ENCODE measurements at places on chromosomes 6 and 20.

- DNase-seq, result no peak
Measured at GRCh38 chr6:18211338-18211737, 53.0 kb downstream of the DEK start.

DNA sequence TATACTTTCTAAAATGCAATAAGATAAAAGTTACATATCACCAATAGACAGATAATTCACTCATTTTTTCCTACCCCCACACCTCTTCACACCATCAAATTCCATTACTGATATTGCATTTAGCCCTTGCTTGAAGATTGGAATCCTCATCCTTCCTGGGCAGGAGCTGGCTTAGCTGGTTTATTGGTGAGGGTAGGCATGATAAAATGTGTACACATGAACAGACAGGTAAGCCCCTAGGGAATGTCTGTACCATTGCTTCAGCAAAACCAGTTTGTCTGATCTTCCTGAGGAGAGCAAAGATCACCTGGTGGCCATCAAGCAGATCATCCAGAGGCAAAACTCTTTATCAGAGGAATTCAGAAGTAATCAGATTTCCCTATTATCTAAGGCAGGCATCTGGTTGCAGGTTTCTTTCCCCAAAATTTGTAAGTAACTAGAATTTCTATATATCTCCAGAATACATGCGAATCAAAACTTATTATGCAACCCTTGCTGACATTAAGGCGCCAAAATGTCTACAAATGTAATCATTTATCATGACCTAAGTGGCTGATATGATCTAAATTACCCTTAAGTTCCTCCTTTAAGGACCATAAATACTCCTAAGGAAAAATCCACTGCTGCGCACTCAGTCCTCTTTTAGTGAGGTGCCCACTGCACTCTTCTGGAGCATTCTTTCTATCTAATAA, 6.6 kb upstream of the FABP7 start:
- DNase-seq, result no peak

DNA sequence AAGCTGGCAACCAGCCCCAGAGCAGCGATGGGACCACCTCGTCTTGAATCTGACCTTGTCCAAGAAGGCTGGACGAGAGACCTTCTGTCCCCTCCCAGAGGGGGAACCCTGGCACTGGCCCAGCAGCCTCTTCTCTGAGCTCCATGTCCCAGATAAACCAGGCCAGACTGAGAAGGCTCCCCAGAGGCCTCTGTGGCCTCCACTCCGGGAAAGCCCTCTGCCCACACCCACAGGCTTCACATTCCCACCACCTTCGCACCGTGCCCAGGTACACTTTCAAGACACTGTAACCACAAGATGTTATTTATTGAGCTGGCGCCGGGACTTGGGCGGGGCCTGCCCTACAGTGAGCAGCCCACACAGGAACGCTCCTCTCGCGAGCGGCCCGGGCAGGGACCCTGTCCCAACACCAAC, 33.2 kb downstream of the ADA start:
- DNase-seq, result no peak

DNA sequence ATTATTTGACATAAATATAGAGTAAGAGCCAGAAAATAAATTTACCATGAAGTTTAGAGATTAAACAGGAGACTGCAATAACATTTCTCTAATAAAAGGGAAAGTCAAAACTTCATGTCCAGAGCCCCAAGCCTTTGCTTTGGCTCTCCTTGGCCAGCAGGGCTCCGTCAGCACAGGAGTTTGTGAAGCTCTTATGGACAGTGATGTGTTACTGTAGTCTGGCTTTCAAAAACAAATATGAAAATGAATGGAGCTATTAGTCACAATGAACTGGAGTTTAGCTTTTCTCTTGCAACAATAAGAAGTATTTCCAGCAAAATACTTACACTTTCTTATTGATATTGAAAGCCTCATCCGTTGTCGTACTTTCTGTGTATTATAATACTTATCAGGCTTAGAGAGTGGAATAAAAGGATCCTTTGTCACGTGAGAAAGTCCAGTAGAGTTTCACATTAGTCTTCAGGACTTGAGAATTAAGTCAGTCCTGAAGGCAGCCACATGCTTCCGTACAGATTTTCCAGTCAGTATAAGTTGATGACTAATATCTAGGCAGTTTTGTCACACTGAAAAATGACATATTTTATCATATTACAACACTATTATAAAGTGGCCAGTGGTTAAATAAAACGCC, 117.0 kb upstream of the PRL start:
- DNase-seq, result no peak

- no peak for DNase-seq
Measured at GRCh38 chr6:137652961-137653705, 158.9 kb upstream of the OLIG3 start.

GRCh38 chr6:30044630-30045029, 16.4 kb upstream of the POLR1H start:
- DNase-seq, result no peak

- DNase-seq, result no peak
Measured at GRCh38 chr6:57216235-57217101, 5.6 kb downstream of the RAB23 start.

DNA sequence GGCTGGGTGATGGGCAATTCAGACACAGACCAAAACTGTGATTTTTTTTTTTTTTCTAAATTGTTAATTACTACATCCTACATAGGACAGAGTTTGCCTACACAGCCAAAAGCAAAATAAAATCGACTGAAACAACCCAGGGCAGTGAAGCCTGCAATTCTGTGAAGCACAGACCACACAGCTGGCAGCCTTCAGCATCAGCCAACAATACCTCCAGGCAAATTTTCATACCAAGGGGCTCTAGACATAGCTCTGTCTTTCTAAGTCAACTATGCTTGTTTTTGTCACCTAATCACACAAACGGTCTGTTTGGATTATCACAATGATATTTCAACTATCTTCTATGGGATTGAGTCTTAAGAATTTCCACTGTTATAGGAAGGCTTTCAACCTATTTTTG, 17.6 kb downstream of the RMND1 start:
- DNase-seq, result no peak

DNA sequence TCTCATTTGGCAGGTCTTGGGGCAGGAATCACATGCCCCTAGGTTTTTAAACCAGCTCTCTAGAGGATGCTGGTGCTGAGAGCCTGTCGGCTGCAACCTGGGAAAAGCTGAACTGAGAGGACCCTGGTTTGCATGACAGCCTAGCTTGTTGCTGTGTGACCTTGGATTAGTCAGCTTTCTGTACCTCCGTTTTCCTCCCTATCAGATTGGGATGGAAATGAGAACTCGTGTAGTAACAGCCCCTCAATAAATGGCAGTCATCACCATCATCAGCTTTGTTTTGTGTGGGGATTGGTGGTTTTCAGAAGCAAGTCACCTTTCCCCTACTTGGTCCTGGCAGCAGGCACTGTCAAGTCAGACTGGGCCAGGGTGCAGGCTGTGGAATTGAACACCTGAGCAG, 75.2 kb upstream of the MYL9 start:
- DNase-seq, result no peak

DNA sequence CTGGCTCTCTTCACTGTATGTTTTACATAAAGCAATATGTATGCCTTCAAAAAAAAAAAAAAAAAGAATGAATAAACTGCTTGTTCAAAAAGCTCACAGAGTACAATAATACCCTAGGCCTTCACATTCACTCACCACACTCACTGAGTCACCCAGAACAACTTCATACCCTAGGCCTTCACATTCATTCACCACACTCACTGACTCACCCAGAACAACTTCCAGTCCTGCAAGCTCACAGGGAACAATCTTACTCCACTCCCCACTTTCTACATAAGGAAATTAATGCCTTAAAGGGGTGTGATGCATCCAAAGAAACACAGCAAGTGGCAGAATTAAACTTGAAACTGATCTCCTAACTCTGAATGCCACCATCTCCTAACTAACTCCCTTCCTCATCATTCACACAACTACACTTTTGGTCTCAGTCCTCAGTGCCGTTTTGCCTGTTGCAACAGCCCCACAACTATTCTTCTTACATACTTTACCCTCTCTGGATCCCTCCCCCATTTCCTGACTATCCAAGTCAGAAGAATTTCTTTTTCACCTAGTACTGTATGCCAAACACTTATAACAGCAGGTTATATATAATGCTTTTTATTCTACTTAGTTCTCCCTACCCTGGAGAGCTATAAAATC, 34.2 kb downstream of the NHSL1 start:
- no peak for DNase-seq

DNA sequence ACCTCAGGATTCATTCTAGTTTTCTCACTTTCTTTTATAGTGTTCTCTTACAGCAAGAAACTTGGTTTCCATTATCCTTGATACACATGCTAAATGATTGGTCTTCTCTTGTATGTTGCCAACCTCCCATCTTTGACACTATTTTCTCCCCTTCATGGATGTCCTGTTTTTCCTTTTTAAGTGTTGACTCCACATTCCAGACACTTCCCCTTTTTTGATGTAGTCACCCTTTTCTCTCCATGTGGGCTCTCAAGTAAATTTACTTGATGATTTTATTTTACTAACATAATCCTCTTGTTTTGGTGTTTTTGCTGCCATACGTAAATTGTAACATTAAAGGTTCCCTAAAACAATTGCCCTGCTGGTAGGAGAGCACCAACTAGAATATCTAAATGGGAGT, 148.1 kb downstream of the ZFAND3 start:
- DNase-seq, result no peak

DNA sequence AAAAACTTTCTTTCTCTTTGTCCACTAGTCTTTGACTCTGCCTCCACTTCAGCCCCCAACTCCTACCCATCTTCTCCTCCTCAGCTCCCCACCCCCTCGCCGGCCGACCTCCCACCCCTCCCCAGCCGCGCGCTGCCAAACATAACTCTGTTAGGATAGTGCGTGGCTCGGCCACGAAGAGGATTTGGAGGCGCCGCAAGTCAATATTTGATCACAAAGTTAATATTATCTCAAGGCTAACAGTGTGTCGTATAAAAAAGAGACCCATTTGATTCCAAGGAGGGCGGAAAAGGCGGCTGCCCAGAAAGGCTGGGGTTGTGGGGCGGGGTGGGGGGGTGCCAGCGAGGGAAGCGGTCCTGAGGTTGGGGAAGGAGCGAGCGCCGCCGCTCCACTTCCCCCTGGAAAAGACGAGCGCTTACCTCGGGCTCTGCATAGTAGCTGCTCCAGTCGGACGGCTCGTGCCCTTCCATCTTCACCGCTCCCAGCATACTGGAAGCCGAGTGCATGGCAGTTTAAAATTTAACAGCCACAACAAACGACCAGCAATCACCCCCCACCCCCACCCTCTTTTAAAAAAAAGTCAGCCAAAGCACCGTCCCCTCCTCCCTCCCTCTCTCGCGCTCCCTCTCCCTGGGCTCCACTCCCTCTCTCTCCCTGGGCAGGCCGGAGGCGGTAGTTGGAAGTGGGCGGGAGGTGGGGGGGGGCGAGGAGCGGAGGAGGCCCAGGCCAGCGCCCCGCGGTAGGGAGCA, 425 bp downstream of the FOXA2 start:
- peak; percentile 81 for DNase-seq

DNA sequence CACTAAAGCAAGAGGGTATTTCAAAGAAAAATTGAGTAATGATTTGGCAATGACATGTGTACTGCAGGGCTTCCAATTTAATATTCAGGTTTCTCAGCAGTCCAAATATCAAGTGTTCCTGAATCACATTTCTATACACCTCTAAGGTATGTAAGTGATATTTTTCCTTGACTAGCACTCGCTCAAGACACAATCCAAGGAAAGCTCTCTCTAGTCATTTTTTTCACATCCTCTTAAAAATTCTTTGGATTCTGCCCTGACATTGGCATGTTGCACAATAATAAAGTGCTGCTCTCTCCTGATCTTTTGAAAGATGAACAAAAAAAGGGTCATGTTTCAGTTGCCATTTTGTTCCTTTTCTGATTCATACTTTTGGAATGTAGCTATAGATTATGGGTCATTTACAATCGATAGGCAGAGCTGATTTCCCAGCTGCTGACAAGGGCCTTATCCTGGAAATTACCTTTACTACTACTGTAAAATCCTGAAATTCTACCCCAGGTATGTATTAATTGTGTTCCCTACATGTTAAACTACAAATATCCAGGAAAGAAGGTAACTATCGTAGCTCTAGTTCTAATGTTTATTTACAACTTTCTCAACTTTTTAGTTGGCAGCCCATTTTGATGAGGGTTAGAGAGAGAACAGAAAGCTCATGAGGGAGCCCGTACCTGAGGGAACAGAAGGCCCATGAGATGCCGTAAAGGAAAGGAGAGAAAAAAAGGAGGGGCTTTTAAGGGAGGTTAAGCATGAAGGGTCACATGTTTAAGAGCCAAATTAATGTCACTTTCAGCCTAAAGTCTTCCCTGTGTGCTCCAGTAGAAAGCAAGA, 22.2 kb upstream of the ADGRG6 start:
- no peak for DNase-seq

DNA sequence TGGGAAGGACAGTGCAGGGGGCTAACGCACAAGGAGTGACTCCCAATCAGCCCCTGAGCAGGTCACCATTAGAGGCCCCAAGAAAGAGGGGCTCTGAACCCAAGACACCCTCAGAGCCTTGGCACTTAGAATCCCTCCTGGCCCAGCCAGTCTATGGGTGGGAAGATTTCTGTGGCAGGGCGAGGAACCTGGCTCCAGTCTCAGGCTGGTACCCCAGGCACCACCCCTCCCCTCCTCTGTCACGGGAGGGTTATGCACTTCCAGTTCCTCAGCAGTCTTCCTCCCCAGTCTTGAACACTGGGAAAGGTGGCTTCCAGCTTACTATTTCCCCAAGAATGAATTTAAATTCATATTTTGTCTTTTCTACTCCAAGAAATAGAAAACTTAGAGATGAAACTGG, 27.6 kb upstream of the SSTR4 start:
- no peak for DNase-seq

DNA sequence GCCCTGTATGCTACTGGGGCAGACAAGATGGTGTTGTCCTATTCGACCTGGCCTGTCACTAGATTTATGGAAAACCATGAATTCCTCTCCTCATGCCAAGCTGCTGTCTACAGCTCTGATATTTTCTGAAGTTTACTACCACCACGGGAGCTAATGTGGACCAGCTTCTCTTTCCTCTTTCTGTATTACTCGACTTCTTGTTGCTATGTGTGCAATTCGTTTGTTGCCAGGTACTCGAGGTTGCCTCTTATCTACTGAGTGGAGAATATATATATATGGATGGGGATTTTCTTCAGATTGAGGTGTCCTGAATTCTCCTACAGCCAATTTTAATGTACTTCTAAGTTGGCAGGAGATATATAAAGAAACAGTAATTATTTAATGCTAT, 34.7 kb downstream of the MAN1A1 start:
- no peak for DNase-seq

- DNase-seq, result no peak
Measured at GRCh38 chr6:49582529-49582928, 32.1 kb downstream of the C6orf141 start.

- no peak for DNase-seq
Measured at GRCh38 chr6:39347206-39347605, 24.7 kb upstream of the KCNK16 start.

GRCh38 chr20:57047281-57048026, 219.0 kb downstream of the BMP7 start:
- DNase-seq, result no peak

DNA sequence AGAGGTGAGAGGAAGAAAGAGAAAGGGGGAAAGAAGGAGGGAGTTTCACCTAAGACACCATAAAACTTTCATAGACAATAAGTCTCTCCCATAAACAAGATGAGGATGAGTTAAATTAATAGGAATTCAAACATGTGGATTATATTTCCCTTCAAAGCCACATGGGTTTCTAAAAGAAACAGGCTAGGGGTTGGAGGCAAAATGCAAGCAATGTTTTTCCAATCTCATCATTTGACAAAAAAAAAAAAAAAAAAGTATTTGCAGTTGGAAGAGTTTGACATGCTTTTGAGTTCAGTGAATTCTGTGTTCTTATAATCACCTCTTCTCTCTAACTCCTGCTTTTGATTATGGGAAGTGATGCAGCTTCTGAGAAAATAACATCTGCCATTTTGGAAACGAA, 286.5 kb upstream of the PRND start:
- DNase-seq, result no peak
